ENCODE measurements at places on chromosomes 1 and 21.

DNA sequence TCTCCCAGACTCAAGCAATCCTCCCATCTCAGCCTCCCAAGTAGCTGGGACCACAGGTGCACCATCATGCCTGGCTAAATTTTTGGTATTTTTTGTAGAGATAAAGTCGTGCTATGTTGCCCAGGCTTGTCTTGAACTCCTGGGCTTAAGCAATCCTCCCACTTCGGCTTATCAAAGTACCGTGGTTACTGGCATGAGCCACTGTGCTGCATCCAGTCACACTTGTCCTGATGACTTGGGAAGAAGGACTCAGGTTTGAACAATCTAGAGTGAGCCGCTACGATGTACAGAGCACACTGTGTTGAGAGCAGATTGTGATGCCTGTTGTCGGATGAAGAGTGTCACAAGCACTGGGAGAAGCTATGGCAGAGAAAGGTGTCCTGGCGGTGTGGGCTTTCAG is 27.2 kb downstream of the RNF187 start:
- DNase-seq = no peak

DNA sequence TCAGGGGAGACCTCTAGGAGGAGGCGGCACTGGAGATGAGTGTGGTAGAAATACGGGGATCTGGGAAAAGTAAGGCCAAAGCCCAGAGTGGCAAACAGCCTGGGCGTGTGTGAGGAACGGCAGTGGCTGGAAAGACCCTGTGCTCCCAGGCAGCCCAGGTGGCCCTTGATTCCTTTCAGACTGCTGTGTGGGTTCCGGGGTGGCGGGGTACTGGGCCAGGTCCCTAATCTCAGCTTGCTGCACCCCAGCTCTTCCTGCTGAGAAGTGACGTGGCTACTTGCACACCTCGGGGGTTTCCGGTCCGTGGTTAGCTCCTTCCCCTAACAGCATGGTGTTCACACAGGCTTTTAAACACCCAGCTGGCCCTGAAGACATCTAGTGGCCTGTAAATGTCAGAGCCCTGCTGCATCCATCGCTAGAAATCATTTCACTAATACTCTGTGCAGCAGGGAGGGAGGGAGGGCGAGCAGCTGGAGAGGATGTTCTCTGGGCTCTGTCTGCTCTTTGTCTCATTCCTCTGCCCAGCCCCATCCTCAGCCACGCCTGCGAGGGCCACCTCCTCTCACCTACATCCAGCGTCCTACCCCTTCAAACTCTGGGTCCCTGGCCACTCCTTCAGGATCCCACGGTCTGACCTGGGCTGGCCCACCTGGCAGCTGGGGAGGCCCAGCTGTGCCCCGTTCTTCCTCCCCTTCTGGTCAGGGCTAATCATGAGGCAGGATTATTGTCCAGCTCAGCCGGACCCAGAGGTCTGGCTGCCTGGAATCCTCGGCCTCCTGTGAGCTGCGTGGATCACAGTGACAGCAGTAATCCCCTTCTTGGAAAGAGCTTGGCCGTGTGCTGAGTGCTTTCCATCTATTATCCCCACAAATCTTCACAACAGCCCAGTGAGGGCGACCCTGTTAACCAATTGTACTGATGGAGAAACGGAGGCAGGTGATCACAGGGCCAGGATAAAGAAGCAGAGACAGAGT is 7.2 kb downstream of the ZDHHC18 start:
- DNase-seq = peak; percentile 52

DNA sequence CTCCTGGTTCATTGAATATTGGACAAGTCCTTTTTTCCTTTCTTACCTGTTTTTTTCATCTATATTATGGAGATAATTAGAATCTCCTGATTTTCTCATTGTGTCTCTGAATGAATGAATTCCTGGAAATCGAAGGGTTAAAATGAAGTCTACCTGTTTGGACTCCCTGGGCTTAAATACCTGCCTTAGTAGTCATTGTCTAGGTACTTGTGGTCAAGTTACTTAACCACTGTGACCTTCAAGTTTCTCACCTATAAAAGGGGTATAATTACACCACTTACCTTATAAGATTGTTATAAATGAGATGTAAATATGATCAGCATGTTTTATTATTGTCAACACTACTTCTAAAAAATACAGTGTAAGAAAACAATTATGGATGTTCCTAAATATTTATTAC is 9.0 kb upstream of the TBX19 start:
- no peak for DNase-seq

- DNase-seq = no peak
Measured at GRCh38 chr1:225886159-225887029, 2.6 kb downstream of the LEFTY1 start.

DNA sequence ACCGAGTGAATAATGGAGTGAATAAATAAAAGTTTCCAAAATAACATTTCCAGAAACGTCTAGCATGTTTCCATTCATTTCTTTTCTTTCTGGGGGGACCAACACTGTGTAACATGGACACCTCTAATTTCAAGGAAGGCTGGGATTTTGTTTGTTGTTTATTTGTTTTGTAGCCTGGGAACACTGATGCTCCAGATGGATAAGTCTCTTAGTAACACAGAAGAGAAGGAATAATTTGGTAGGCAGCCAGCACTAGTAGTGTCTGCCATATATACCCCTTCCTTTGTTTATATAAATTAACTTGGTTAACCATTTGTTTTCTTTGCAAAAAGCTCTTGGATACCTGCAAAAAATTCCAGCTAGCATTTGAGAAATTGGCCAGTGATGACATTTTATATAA is 411.4 kb upstream of the DEPDC1 start:
- no peak for DNase-seq

- DNase-seq = no peak
Measured at GRCh38 chr1:16385659-16386453, 18.8 kb downstream of the SZRD1 start.

DNA sequence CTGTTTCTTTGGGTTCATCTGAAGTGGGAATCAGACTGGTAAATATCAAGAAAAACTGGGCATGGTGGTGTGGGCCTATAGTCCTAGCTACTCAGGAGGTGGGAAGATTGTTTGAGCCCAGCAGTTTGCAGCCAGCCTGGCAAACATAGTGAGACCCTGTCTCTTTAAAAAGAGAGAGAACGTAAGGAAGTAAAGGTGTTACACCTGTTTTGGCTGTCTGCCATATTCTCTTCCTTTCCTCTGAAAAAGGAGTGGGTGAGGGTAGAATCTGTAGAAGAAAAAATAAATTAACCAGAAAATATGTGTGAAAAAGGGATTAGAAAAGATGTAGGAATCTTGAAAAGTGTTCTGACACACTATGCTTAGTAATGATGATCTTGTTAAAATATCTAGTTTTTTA is 20.0 kb downstream of the AHCYL1 start:
- no peak for DNase-seq

- DNase-seq = peak; percentile 80
Measured at GRCh38 chr21:33265664-33266049, 510 bp upstream of the IL10RB start.

DNA sequence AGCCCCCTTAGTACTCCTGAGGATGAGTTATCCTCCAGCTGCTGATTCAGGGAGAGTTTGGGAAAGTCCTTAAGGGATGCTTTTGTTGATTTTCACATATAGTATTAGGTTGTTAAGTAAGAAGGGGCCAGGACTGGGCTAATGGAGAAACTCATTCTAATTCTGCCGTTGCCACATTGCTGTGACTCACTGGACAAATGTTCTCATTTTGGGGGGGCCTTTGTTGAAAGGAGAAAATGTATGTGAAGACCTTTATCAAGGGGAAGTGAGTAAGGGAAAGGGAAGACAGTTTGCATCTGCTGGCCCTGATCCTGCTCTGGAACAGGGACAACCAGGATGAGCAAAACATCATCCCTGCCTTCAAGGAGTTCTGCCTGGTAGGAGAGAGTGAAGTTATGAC is 123.2 kb upstream of the FGGY start:
- DNase-seq = no peak

GRCh38 chr1:76925825-76926224 is 58.5 kb downstream of the ST6GALNAC5 start:
- no peak for DNase-seq

- no peak for DNase-seq
Measured at GRCh38 chr1:59429656-59430055, 132.8 kb downstream of the FGGY start.

- DNase-seq = no peak
Measured at GRCh38 chr1:10155087-10155712, 55.2 kb upstream of the KIF1B start.

GRCh38 chr1:194102607-194103006 is 916.2 kb upstream of the B3GALT2 start:
- no peak for DNase-seq

GRCh38 chr1:23889074-23889473 is 21.0 kb upstream of the FUCA1 start:
- DNase-seq = no peak

DNA sequence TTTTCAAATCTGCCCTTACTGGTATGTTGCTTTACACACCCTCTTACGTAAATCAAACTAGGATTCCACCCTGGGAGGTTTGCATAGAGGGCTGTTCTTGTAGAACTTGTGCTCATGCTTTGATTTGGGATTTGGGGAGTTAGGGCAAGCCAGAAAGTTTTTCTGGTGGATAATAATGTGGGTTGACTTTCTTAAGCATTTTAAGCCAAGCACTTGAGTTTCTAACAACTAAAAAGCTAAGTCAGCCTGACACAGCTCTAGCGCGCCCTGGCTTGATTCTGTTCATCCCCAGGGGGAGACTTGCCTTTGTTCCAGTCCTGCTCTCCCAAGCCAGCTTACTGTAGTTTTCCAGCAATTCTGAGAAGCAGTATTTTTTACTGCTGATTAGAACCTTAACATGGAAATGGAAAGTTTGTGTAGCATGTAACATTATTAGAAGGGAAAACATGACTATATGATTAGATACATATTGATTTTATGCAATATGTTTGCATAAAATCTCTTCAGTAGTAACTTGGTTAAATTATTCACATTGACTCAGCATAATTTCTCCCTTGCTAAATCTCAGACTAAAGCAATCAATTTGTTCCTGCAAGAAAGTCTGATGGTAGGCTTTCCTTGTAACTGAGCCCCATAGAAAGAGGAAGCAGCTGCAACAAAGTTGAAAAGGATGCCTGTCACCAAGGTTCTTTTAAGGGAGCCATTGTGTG is 11.0 kb upstream of the PGD start:
- DNase-seq = peak; percentile 24

- no peak for DNase-seq
Measured at GRCh38 chr1:56929492-56929891, 36.3 kb downstream of the C8B start.

DNA sequence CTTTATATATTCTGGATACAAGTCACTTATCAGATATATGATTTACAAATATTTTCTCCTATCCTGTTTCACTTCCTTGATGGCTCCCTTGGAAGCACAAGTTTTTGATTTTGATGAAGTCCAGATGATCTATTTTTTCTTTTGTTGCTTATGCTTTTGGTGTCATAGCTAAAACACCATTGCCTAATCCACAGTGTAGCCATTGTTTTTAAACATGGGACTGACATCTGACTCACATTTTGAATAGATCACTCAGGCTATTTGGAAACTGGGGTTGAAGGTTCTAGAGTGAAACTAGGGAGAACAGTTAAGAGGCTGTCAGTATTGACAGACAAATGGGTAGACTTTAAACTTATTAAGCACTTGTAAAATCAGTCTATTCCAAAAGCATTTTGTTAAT is 16.6 kb downstream of the AK4 start:
- no peak for DNase-seq

DNA sequence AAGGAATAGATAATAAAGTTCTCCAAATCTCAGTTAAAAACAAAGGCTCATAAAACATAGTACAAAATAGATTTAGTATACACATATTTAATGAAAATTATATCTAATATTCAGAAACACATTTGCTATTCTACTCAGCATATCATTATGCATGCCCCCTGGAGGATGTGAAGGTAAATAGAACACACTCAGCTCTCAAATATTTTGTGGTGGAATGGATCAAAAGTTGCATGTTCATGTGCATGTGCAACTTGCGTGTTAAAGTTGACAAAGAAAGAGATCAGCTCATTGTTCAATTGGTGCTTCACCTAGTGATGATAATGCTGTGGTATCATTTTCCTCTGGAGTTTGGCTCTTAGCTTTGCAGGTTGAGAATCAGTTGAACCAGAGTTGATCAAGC is 4.9 kb upstream of the ZNF644 start:
- DNase-seq = no peak

DNA sequence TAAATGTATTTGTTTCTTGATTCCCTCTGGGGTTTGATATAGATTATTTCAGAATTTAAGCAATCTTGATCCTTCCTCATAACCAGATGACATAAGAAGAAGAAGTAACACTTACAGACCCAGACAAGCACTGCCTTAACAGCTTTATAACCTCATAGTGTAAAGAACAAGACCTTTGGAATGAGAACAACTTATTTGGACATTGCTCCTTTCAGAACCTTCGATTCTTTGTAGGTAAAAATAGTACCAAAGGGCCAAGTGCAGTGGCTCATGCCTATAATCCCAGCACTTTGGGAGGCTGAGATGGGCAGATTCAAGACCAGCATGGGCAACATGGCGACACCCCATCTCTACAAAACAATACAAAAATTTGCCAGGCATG is 15.0 kb downstream of the TM2D1 start:
- DNase-seq = no peak

DNA sequence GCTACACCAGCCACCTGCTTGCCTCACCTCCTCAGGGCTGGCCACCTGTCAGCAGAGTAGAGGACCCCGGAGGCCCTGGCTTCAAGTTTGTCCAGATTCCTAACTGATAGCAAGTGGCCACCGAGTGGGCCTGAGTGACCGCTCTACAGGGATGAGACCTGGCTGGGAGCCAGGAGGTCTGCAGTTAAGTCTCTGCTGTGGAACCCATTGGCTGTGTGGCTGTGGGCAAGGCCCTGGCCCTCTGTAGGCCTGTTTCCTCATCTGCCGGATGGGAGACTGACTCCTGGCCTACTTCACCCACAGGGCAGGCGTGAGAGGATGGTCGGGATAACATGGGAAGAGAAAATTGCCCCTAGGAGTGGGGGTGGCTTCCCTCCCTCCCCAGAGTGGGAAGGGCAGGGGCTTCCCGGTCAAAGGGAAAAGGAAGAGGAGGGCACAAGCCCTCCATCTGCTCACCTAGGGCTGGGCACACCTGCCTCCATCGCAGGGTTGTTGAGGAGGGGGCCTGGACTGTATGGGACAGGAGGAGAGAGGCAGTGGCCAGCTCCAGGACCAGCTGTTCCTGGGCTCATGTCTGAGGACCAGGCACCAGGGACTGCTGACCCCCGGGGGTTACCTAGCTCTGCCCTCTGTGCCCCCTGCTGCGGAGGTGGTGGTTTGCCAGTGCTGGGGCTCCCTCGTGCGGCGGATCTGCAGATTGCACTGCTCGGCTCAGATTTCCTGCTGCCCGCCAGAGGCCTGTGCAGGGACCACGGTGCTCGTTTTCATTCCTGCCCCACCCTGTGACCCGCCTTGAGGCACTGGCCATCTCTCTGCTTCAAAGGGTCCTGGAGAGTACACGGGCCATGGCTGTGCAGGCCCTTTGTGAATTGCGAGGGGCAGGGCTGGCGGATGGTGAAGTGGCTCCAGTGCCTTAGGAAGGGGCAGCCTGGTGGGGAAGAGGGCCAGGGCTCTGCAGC is 9.1 kb upstream of the MTFR1L start:
- DNase-seq = peak; percentile 78

Measured in body of pancreas (tissue), 4 donors.